ENCODE measurements at places on chromosomes 16 and 17.

GRCh38 chr16:81296631-81297030 is 18.1 kb upstream of the GAN start:
- no peak for DNase-seq

DNA sequence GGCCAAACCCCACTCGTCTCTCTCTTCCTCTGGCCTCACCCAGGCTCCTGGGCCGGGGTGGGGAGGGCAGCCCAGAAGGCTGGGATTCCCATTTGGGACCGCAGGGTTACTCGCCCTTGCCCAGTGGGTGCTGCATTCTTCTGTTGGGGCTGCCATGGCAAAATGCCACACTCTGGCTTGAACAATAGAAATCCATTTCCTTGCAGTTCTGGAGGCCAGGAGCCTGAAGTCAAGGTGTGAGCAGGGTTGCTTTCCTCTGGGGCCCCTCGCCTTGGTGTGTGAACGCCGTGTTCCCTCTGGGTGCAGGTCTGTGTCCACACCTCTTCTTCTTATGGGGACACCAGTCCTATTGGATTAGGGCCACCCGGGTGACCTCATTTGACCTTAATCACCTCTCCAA is 105.8 kb upstream of the GSE1 start:
- DNase-seq = no peak

DNA sequence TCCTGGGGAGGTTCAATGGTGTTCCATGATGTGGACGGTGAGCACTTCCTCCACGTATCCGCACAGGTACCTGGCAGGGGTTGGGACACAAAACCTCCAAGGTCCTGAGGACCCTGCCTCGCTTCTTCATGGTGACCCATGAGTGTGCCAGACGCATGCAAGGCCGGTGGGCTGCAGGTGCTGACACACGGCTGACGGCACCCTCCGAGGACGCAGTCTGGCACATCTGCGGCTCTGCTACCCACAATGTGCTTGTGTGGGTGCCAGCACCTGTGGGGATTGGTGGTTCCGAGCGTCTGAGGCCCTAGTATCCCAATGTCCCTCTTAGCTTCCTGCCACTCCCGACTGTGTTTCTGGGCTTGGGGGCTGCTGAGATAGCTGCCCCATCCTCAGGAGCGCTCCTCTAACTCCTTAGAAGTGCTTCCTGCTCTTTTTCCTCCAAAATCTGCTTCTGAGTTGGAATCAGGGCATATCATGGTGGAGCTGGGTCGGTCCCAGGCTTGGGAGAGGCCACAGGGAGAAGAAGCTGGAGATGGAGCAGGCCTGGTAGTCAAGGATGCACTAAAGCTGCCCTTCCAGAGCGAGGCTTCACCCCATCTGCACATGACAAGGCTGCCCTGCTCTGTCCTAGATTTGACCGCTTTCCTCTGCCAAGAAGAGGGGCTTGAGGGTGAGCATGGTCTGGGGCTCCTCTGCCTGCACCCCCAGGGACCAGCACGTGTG is 1.6 kb downstream of the CYGB start:
- DNase-seq = no peak

DNA sequence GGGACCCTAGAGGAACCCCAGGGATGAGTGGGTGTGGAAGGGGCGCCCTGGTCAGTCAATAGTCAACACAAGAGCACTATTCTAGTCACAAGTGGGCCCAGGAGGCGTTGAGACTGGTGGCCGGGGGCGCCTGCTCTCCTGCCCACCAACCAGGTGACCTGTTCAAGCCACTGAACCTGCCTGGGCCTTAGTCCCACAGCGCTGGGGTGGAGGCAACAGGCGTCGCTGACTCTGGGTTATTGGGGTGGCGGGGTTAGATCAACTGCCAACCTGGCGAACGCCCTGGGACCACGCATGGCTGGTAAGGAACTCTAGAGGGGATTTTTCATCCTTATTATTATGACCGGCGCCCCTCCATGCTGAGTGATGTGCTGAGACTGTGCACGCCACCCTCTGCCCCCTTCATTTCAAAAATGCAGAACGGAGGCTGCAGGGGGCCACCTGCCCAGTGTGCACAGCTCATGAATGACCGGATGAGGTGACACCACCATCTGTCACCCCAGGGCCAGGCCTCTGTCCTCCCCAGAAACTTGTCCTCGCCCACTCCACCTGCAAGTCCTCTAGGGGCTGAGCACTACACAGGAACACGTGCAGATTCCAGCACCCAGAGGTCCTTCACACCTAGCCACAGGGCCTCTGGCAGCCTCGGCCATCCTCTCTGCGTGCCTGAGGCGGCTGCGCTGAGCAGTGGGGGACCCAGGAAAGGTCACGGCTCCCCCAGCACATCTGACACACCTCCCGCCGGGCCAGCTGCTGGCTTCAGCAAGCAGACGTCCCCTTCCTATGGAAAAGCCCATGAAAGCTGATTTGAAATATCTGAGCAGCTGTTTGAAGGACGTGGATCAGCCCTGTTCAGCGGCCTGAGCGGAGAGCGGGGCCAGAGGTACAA is 51.6 kb upstream of the DNAH17 start:
- DNase-seq = peak; percentile 38

- no peak for DNase-seq
Observed at GRCh38 chr17:64442541-64442971, 6.4 kb upstream of the MILR1 start.

DNA sequence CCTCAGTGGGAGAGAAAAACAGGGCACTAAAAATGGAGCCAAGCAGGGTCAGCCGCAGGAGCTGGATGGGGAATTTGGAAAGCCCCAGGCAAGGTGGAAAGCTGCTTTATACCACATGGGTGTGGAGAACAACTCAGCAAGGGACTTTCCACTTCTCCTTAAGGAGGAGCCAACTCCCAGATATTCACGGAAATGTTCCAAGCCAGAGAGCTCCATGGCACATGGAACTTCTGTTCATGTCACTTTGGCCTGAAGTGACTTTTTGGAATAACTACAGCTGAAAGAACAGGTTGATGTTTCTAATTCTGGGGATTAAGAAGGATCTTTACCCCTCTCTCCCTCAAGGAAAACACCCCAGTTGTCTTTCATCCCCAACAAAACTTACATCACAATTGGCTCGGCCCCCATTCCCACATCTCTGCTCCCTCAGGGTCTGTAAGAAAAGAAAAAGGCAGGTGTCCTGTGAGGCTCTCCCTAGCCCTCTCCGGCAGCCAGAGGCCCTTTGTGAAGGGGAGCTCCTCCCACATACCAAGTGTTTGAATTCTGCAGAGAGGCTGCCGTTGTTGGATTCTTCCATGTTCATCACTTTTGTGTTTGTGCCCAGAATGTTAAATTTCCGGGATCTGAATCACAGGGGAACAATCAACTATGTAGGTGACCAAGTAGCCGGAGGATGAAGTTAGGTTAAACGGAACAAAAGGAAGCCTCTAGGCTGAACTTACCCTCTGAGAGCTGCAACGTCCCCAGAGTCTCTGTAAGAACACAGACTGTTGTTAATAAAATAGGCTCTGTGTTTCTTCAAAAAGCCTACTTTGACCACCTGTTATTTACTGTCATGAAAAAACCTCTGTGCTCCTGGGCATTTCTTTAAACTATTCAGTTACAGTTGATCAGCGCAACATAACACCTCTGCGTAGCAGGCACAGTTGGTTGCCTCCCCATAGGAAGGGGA is 41.0 kb downstream of the STAT5A start:
- peak; percentile 67 for DNase-seq

GRCh38 chr17:58421711-58422110 is 4.4 kb upstream of the RNF43 start:
- DNase-seq = peak; percentile 18

- DNase-seq = no peak
Observed at GRCh38 chr16:25012525-25012991, 2.6 kb downstream of the ARHGAP17 start.

DNA sequence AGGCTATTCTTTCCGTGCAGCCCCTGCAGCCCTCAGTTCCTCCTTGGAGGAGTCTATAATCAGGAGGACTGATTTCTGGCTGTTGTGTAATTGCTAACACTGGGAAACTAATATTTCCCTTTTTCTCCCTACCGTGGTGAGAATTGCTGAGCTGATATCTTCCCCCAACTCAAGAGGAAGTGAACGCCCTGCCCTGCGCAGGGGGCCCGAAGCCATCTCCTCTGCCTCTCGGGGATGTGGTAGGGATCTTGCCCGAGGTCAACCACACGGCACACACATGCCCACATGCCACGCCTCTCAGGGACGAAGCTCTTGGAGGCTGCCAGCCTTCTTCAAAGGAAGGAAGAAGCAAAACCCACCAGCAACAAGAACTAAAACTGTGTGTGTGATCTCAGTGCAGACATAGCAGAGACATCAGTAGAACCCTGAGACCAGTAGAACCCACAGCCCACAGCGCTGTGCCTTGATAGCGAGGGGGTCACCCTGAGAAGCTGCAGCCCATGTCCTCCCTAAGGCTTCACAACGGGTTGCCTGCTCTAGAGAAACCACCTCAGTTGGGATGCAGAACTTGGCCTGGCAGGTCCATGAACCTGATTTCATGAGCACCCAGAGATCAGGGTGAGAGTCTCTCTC is 8.9 kb upstream of the ULK2 start:
- DNase-seq = no peak
